A549 treated with dexamethasone at 1 μM for 4 hours (cell line): ENCODE measurements at places on chromosomes 16 and 17. TPM values are rescaled to one million over a fixed set of nuclear protein-coding genes. Genes with fewer than 3 reads are reported as not detected.

The HYDIN gene
- total RNA-seq, result 0.21 to 0.53 TPM (median 0.37 TPM) in 5 replicates

The PTX4 gene
- not detected in 5 replicates for total RNA-seq

The RBFOX1 gene
- total RNA-seq, result not detected in 5 replicates

The AGRP gene
- 0.13 TPM in 1 of 5 replicates, not detected in the others for total RNA-seq

The CCDC92B gene
- total RNA-seq, result 0.03 to 0.15 TPM (median 0.11 TPM) in 5 replicates

The CCP110 gene
- 6.8 to 10.2 TPM (median 8.3 TPM) in 5 replicates for total RNA-seq

The CACNA1G gene
- 2.7 to 4.9 TPM (median 4.6 TPM) in 5 replicates for total RNA-seq

The ABCA9 gene
- total RNA-seq, result 0.01 to 0.02 TPM in 2 of 5 replicates, not detected in the others

The ZSCAN10 gene
- 0.06 TPM in 1 of 5 replicates, not detected in the others for total RNA-seq

The KRT40 gene
- not detected in 5 replicates for total RNA-seq

The HELZ gene
- total RNA-seq, result 11.7 to 18.9 TPM (median 14.8 TPM) in 5 replicates

The EVPL gene
- 12.7 to 19.5 TPM (median 17.8 TPM) in 5 replicates for total RNA-seq

The SOX9 gene
- total RNA-seq, result 9.9 to 15.4 TPM (median 13.8 TPM) in 5 replicates

The NCBP3 gene
- total RNA-seq, result 27.0 to 33.1 TPM (median 32.2 TPM) in 5 replicates

The NACA2 gene
- total RNA-seq, result 0.13 TPM in 1 of 5 replicates, not detected in the others

The ITGAD gene
- total RNA-seq, result 0.02 to 0.10 TPM (median 0.05 TPM) in 4 of 5 replicates, not detected in the other

The FGF11 gene
- total RNA-seq, result 1.1 to 1.3 TPM (median 1.1 TPM) in 5 replicates

The APOBR gene
- 0.06 to 0.08 TPM (median 0.06 TPM) in 4 of 5 replicates, not detected in the other for total RNA-seq

The SLC13A2 gene
- 0.07 to 0.20 TPM (median 0.12 TPM) in 5 replicates for total RNA-seq

The GLG1 gene
- 46.4 to 60.3 TPM (median 57.7 TPM) in 5 replicates for total RNA-seq

The GLTPD2 gene
- not detected in 5 replicates for total RNA-seq

The TAT gene
- 0.02 to 0.06 TPM (median 0.04 TPM) in 3 of 5 replicates, not detected in the others for total RNA-seq

The SOX15 gene
- 0.16 to 0.27 TPM (median 0.20 TPM) in 5 replicates for total RNA-seq

The FOXL1 gene
- 1.4 to 2.2 TPM (median 2.0 TPM) in 5 replicates for total RNA-seq

The KRTAP4-5 gene
- total RNA-seq, result not detected in 5 replicates

The WSCD1 gene
- total RNA-seq, result 1.3 to 3.8 TPM (median 3.4 TPM) in 5 replicates

The GUCY2D gene
- 0.18 to 0.78 TPM (median 0.33 TPM) in 5 replicates for total RNA-seq

The SLC16A13 gene
- total RNA-seq, result 5.9 to 11.0 TPM (median 9.2 TPM) in 5 replicates

The SLC6A4 gene
- 0.06 to 0.12 TPM in 2 of 5 replicates, not detected in the others for total RNA-seq

The C17orf67 gene
- 1.5 to 2.3 TPM (median 1.8 TPM) in 5 replicates for total RNA-seq

The RAC3 gene
- total RNA-seq, result 26.3 to 41.3 TPM (median 39.9 TPM) in 5 replicates

The PROCA1 gene
- 0.87 to 1.6 TPM (median 1.4 TPM) in 5 replicates for total RNA-seq

The LDHD gene
- 0.46 to 0.88 TPM (median 0.64 TPM) in 5 replicates for total RNA-seq

The KRT37 gene
- not detected in 5 replicates for total RNA-seq

The ARHGAP44 gene
- 2.4 to 2.8 TPM (median 2.6 TPM) in 5 replicates for total RNA-seq
